ENCODE measurements at places on chromosomes 6 and 20. TPM values are rescaled to one million over a fixed set of nuclear protein-coding genes. Genes with fewer than 3 reads are reported as not detected.

TP53TG5 gene
- not detected for total RNA-seq

GRCh38 chr20:21569586-21569985 is 55.7 kb upstream of the NKX2-2 start:
- H3K4me3 ChIP-seq: no peak overlapping the region
- peaks cover 27% of the 10 kb centered on the region for H3K27me3 ChIP-seq
- no peak for DNase-seq
- no peak overlapping the region for H3K27ac ChIP-seq
- H3K36me3 ChIP-seq: no peaks in the 10 kb centered on the region
- H3K4me1 ChIP-seq: no peaks in the 10 kb centered on the region

DNA sequence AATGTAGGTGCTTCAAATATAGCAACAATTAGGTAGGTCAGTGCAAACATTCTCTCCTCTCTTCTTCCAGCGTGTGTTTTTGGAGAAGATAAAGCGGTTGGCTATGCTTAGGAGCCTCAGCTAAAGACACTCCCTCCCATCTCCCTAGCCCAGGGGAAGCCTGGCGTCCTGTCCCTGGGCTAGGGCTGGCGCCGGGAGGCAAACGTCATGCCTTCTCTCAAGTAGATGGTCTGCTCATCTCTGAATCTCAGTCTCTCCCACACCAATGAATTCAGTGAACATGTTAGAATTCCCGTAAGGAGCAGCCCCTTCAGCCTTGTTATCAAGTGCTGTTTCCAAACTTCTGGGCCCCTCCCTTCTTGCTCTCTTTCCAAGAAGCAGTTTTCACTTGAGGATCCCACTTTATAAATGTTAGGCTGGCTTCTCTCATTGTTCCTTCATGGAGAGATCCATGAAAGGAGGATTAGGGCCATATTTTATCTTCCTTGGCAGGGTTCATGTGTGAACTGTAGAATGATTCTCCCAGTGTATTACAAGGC is 142.8 kb downstream of the CLIC5 start:
- no peak overlapping the region for H3K27ac ChIP-seq
- H3K4me1 ChIP-seq: no peaks in the 10 kb centered on the region
- H3K36me3 ChIP-seq: no peaks in the 10 kb centered on the region
- no peak overlapping the region for H3K4me3 ChIP-seq
- no peak for DNase-seq
- no peaks in the 10 kb centered on the region for H3K27me3 ChIP-seq

- H3K4me1 ChIP-seq: peaks cover 5% of the 10 kb centered on the region
- peaks cover 5% of the 10 kb centered on the region for H3K27me3 ChIP-seq
- no peak overlapping the region for H3K4me3 ChIP-seq
- DNase-seq: no peak
Observed at GRCh38 chr6:31567531-31568370, 4.3 kb upstream of the LTA start.

DNA sequence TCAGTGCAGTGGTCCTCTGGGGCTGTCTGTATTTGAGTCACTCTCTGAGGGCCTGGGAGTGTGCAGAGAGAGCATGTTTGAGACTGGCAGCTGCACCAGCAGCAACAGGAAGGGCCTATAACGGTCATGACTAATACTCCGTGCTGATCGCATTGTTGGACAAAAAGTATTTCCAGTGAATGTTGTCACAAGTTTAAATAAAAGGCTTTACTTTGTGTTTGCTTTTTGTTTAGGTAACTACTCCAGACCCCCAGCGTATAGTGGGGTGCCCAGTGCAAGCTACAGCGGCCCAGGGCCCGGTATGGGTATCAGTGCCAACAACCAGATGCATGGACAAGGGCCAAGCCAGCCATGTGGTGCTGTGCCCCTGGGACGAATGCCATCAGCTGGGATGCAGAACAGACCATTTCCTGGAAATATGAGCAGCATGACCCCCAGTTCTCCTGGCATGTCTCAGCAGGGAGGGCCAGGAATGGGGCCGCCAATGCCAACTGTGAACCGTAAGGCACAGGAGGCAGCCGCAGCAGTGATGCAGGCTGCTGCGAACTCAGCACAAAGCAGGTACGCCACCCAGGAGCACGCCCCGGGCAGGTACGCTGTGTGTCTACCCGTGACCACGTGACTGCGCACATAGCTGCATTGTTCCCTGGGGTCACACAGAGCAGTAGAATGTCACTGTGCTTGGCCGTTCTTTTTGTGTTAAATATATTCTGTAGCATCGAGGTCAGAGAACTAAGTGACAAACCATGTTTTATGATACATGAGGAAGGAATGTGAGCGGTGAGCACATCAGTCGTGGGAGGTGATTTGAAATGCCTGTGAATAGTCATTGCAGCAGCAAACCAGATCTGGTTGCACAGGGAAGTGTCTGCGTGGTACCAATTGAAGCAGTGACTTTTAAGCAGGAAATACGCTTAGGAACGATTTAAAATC is 174.7 kb downstream of the TMEM242 start:
- H3K27me3 ChIP-seq: no peaks in the 10 kb centered on the region
- H3K36me3 ChIP-seq: no peaks in the 10 kb centered on the region
- H3K27ac ChIP-seq: peak overlapping the region; percentile 42
- peaks cover 19% of the 10 kb centered on the region for H3K4me1 ChIP-seq
- no peak overlapping the region for H3K4me3 ChIP-seq

- no peak for DNase-seq
- H3K4me3 ChIP-seq: no peak overlapping the region
- H3K27ac ChIP-seq: no peak overlapping the region
- H3K36me3 ChIP-seq: no peaks in the 10 kb centered on the region
- H3K4me1 ChIP-seq: no peaks in the 10 kb centered on the region
Observed at GRCh38 chr6:144595266-144595665, 310.1 kb downstream of the UTRN start.

All from transverse colon (tissue), 4 donors.